ENCODE measurements at places on chromosomes 11 and 22.
A peak's percentile ranks its signal among the peaks of the same experiment; 100 is the strongest.

DNA sequence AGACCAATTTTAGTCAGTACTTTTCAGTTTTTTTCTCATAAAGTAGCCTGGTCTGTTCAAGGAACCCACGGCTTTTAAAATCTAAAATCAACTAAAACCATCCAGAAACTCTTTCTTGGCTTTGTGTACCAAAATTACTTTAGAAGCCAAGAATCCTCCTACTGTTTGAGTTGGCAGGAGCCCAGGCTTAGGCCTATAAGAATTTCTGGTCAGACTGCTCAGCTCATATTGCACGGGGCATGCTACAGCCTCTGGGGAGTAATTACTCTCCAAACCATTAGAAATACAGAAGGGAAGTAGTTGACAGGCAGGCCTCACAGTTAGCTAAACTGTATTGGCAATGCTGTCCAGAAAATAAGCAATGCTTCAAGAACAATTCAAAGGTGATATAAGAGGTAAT, 1862.9 kb upstream of the RAG2 start:
- DNase-seq: no peak

- no peak for DNase-seq
Observed at GRCh38 chr22:35870517-35871293, 153.0 kb downstream of the APOL5 start.

DNA sequence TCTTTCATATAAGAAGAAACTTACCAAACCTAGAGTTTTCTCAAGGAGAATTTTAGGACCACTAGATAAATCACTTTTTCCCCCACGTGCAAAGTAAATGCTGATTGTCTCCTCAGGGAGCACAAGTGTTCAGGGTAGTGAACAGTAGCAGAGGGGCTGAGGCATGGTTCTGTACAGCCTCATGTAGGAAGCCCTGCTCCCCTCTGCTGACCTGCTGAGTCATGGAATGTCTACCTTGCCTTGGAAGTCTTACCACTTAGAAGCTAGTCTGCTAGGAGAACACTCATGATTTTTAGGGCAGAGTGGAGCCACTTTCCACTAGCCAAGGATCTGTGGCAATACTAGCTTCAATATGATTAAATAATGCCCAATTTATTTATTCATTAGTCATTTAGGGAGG, 2120.6 kb upstream of the RAG2 start:
- DNase-seq: no peak

DNA sequence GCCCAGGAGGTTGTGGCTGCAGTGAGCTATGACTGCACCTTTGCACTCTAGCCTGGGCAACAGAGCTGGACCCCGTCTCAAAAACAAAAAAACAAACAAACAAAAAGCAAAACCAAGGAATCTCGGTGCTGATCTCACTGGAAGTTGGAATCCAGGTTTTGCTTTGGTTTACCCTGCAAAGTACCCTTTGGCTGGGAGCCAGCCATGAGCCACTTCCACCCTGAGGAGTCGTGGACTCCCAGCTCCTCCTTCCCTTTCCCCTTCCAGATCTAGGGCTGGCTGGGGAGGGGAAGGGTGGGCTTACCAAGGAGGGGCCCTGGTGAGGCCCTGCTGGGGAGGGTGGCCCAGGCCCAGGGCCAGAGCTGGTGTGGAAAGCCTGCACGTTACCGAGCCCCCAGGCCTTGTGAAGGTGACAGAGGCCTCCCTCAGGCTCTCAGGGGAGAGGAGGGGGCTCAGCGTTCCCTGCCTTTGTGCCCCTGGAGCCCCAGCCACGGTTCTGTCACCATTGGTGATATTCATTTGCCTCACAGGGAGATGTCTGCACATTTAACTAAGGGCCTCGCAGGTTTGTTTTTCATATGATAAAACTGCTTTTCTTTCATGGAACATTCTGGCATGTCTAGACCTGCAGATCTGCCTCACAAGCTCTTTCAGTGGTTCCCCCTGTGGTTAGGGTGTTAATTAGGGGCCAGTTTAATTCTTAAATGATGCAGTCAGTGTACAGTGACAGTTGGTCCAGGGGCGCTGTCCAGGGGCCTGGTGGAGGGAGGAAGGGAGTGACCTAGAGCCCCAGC, 29.0 kb downstream of the FBLN1 start:
- no peak for DNase-seq

DNA sequence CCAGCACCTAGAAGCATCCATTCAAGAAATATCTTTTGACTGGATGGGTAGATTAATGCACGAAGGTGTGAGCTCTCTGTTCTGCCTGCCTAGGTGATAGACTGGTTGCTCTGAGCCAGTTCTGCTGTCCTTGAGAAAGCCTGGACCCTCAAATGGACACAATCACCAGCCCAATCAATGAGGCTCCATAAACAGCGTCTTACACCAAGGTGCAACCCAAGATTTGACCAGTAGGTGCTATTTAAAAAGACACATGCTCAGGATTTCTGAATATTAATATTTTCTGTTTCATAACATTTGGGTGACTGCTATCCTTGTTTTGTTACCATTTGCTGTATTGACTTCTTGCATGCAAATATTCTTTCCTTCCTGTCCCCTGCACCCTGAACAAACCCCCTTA, 39.0 kb downstream of the PAMR1 start:
- no peak for DNase-seq

DNA sequence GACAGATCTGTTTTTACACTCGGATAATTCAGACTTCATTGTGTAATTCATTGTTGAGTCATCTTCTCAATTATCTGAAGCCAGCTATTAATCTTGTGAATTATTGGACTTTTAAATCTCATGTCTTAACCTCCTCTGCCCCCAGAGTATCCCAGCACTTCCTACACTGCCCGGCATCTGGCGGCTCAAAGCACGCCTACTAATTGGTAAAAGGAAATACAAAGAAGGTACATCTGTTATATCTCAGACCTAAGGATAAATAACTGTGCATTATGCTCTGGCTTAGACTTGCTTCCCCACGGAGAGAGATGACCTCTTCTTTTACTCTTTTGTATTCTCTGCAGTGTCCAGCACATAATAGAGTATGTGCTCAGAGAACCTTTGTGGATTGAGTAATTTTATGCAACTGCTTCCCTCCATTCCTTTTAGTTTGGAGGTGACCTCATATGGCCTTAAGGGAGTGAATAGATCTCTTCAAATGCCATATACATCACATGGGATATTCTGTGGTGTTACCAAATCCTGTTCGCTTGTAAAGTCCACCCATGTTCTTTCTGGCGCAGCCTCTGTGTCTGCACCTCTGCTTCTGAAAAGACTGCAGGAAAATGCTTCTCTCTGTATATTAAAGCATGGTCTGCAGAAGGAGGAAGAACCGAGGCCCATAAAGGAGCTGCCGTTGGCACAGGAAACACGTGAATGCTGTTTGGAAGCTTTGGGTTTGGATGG, 125.6 kb upstream of the SORL1-AS1 start:
- DNase-seq: no peak

GRCh38 chr22:39469681-39470450, 13.1 kb downstream of the MGAT3 start:
- DNase-seq: no peak

DNA sequence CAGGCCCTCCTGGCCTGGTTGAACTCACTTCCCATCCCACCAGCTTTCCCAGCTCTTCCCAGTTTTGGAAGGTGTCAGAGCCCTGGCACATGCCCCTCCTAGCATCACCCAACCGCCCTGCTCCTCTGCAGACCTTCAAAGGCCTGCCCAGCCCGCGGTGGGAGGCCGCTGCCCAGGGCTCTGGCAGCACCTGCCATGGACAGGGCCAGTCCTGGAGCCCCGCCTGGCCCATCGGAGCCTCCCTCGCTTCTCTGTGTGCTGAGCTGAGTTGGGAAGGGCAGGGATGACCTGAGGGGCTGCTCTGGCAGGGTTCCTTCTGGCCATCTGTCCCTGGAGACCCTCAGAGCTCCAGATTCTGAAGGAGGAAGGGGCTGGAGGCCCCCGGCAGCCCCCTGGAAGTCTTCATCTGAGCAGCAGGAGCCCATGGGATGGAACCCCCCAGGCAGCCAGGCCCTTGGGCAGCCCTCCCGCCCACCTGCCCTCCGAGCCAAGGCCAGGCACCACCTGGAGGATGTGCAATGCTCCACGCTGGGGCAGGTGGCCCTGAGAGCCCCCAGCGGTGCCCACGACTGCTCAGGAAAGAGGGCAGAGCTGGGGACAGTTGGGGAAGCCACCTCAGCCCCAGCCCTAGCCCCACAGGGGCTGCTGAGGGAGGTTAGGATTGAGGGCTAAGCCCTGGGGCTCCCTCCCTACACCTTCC, 3.6 kb downstream of the LSP1 start:
- DNase-seq: no peak

DNA sequence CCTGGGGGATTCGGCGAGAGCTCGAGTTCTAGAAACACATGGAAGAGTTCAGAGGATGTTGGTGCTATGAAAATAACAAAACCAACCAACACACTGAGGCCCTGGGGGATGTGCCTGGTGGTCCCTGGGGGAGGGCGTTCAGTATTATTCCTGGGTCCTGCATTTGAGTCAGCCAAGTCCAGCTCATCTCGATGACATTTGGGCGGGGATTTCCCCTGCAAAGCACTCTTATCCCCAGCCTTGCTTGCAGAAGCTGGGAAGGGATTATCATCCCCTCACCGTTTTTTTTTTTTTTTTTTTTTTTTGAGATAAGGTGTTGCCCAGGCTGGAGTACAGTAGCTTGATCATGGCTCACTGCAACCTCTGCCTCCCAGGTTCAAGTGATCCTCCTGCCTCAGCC, 2.1 kb upstream of the SMIM38 start:
- DNase-seq: no peak

DNA sequence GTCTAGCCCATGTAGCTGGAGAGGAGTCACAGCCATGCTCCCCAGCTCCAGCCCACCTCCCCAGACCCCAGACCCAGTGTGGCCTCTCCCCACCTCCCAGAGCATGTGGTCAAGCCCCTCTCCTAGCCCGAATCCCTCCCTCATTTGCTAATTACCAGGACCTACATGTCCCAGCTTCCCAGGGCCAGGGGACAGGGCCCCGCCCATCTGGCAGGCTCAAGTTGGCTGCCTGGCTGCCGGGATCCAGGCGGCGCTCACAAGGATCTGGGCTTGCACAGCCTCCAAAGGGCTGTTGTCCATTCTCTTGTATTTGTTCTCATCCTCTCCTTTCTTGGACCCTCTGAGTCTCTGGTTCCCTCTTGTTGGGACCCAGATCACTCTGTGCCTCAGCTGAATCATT, 4.6 kb upstream of the MIF start:
- no peak for DNase-seq

- DNase-seq: no peak
Observed at GRCh38 chr22:23608583-23608982, 23.5 kb downstream of the DRICH1 start.

GRCh38 chr11:119921571-119921970, 192.6 kb upstream of the NECTIN1 start:
- DNase-seq: no peak

GRCh38 chr22:42661985-42662831, 13.0 kb upstream of the CYB5R3 start:
- peak; percentile 77 for DNase-seq

DNA sequence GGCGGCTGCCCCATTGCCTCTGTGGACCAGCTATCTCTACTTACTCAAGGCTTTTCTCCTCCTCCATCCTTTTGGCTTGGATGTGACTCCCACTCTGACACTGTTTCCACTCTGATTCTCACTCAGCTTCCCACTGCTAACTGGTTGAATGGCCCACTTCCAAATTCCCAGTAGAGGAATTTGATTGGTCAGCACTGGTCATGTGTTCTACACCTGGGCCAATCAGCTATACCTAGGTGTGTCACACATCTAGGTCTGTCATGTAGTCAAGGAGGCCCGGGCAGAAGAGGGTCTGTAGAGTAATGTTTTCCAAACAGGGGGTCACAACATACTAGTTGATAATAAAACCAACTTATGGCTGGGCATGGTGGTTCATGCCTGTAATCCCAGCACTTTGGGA, 53.3 kb downstream of the TPBGL start:
- no peak for DNase-seq

GRCh38 chr22:37023743-37024338, 4.3 kb downstream of the MPST start:
- DNase-seq: no peak

GRCh38 chr11:69150175-69150574, 5.6 kb upstream of the SMIM38 start:
- DNase-seq: no peak

DNA sequence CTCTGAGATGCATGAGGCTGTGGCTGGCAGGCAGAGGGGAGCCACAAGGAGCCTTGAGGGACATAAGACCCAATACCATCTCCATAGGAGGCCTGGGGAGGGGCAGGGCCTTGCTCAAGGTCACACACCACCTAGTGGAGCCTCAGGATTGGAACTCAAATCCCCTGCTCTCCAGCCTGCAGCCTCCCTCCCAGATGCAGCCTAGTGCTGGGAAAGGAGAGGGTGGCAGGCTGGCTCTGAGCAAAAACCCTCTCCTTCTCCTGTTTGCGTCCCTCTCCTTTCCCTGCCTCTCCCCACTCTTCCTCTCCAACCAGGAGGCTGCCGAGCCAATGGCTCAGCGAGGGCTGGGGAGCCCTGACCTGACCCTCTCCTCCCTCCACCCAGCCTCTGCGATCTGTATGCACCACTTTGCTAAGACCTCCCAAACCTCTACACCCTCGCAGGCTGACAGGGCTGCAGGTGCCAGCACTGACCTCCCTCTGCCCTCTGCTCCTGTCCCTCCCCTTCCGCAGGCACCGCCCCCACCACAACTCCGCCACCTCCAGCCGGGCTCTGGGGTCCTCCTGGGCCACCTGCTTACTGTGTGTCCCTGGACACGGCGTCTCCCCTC, 14.7 kb downstream of the IGLL1 start:
- DNase-seq: no peak

GRCh38 chr22:18024276-18024939, at the start of gene MICAL3:
TSS of gene MICAL3 (minus strand) at chr22:18024561. CDS start at chr22:17906812, 117,749 bp downstream.
- DNase-seq: peak; percentile 46

- DNase-seq: no peak
Observed at GRCh38 chr11:47259232-47259977, 1.6 kb downstream of the NR1H3 start.

DNA sequence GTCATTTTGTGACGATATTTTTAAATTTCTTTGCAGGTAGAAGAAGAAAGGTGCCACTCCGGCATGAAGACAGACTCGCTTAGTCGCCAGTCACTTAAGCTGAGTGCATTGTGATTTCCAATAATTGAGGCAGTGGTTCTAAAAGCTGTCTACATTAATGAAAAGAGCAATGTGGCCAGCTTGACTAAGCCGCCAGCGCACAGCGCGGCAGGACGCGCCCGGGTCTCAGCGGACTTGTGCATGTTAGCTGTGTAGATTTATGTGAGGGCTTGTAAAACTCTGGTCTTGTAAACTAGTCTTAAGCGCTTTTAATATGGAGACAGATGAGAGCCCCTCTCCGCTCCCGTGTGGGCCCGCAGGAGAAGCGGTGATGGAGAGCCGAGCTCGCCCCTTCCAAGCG, 5.6 kb downstream of the DGCR8 start:
- no peak for DNase-seq

- DNase-seq: no peak
Observed at GRCh38 chr11:33997584-33998251, 53.8 kb upstream of the CAPRIN1 start.

DNA sequence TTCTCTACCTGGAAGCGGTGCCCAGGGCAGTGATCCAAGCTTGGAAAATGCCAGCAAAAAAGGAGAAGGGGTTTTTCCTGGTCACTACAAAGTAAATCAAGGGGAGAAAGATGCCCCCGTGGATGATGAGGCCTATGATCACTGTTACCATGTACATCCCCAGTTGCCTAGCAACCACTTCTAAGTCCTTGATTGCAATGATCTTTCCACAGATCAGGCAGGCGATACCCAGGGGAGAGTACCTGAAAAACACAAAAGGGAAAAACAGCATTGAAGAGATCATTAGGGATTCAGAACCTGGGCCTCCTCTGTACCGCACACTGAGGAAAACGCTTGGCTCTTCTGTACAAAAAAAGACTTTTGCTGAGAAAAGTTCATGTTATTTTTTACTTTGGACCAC, 127.1 kb downstream of the SLC1A2 start:
- DNase-seq: no peak

GRCh38 chr11:80724366-80724765, 1283.5 kb upstream of the TENM4 start:
- no peak for DNase-seq

Measured in activated gamma-delta T cell treated with Interleukin-2 at 50 U/mL for 16 hours (primary cell).